ENCODE measurements at places on chromosomes 13 and 19. TPM values are rescaled to one million over a fixed set of nuclear protein-coding genes. Genes with fewer than 3 reads are reported as not detected.

DNA sequence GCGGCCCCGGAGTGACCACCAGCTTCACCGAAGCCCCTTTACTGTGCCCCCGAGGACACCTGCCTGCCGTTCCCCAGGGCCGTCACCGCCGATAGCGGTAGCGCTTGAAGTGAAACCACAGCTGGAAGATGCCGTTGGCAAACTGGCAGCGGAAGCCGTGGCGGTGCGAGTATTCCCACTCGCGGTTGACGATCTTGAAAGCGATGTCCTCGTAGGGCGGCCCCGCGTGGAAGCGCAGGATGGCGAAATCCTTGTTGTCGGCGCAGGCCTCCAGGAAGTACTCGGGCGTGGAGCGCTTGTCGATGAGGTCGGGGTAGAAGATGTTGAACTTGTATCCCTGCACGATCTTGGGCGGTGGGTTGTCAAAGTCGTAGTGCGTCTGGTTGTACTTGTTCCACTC is 5.2 kb upstream of the TBXA2R start:
- peaks cover 3% of the 10 kb centered on the region for H3K36me3 ChIP-seq
- H3K4me1 ChIP-seq: no peaks in the 10 kb centered on the region
- no peak for DNase-seq
- no peak overlapping the region for H3K4me3 ChIP-seq
- peaks cover 14% of the 10 kb centered on the region for H3K27me3 ChIP-seq

The JAK3 gene
- total RNA-seq: 0.74 TPM

- H3K36me3 ChIP-seq: peaks cover 2% of the 10 kb centered on the region
- H3K27me3 ChIP-seq: no peaks in the 10 kb centered on the region
- DNase-seq: no peak
These were observed 13.4 kb downstream of the TECR start for GRCh38 chr19:14542711-14543328.

DNA sequence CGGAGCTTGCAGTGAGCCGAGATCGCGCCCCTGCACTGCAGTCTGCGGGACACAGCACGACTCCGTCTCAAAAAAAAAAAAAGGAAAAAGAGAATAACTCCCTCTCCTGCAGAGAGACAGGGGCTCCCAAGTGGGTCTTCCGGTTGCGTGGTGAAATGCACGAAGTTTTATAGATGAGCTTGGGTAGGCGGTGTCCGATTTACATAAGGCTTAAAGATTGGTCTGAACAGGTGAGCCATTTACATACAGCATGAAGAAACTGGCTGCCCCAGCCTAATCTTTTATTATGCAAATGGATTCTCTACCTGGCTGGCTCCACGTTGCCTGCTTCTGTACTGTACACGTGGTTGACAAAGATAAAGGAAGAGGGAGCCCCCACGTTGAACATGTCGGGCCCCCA is 19.5 kb downstream of the ADGRE2 start:
- no peaks in the 10 kb centered on the region for H3K36me3 ChIP-seq
- H3K4me3 ChIP-seq: peak overlapping the region; percentile 58
- no peak overlapping the region for H3K27ac ChIP-seq
- no peak for DNase-seq
- peaks cover 10% of the 10 kb centered on the region for H3K27me3 ChIP-seq

The C13orf42 gene
- not detected for total RNA-seq

GRCh38 chr13:26908126-26908525 is 147.5 kb upstream of the GPR12 start:
- H3K27me3 ChIP-seq: no peaks in the 10 kb centered on the region
- peaks cover 10% of the 10 kb centered on the region for H3K4me1 ChIP-seq
- DNase-seq: no peak
- no peak overlapping the region for H3K4me3 ChIP-seq

The ATP4B gene
- total RNA-seq: not detected

Measured in progenitor cell of endocrine pancreas (in vitro differentiated cells).